ENCODE measurements at places on chromosomes 6 and 20.
A peak's percentile ranks its signal among the peaks of the same experiment; 100 is the strongest.

DNA sequence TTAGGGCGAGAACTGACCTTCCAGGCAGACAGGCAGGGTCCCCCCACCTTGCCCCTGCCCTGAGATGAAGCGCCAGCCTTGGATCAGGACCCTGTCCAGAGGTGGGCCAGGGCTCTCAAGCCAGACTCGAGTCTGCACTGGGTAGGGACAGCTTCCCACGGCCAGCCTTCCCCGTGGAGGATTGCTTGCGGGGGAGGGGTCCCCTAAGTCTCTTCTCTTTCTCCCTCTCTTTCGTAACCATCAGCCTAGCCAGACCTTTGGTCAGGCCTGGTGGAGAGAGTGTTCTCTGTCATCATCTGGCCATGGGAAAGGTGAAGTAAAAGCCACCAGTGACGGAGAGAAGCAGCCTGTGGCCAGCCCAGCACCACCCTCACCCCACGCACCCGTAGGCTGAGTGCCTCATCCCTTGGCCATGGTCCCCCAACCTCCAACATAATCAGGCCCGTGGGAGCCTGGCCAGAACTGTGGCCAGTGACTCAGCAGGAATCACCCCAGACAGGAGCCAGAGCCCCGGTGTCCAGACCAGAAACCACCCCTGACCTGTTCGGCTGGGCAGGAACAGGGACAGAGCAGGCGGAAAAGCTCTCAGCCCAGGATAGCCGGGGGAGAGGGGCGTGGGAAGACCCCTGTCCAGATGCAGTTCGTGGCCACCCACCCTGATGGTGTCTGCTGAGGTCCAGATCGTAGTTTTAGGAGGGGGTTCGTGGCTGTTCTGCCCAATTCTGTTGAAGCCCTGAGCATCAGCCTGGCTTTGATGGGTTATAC, 47.1 kb downstream of the SNAI1 start:
- peak; percentile 70 for DNase-seq

DNA sequence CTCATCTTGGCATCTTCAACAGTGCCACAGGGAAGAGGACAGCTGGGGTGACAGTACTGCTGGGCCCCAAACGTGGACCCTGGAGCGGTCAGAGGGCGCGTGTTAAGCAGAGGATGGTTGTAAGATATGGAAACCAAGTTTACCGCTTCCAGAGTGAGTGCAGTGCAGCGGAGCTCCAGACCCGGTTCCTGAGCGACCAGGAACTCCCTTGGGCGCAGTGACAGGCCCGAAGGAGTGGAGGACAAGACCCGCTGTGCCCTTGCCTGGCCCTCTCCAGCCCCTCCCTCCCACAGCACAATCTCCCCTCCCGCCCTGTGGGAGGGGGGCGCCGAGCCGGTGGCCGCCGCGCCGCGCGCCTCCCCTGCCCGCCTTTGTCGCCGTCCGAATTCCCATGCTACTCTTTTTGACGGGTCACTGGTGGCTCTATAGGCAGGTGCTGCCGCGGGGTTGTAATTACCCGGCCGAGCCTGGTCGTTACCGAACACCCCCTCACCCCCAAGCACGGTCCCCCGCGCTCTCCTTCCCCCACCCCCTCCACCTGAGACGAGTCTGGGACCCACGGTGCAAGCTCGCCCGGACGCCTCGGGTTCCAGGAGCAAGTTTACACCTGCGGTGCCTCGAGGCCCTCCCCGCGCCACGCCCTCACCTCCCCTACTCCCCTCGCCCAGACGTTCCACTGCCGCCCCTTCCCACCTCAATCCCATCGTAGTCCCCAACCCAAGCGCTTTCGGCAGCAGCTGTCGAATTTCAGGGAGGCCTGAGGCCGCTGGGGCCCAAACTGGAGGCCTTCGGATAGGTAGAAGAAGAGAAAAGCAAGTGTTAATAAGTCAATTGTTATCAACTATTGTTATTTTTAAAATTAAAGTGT, 3.9 kb downstream of the NR2E1 start:
- DNase-seq, result peak; percentile 18

DNA sequence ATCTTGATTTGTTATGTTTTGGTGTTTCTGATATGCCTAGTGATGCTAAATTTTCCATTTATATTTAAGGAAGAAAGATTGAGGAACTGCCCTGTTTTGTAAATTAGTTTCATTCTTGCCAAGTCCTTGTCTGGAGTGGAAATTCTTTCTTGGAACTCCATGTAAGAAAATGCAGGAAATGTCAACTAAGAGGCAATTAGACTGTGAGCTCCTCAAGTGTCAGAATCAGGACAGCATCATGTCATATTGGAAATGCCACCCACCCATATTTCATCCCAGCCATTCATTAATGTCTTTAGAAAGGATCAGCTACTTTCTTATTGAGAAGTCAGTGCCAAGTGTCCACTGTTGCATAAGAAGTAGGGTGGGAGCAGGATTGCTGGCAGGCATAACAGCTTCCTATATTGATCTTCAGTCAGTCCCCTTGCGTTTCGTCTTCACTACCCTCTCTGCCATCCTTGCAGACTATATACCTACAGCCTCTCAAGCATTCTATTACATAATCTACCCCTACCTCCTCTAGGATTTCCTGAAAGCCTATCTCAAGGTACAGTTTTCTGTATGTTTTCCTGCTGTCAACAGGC, 42.4 kb downstream of the HAO1 start:
- no peak for DNase-seq

GRCh38 chr6:56244528-56245253, 2.7 kb downstream of the COL21A1 start:
- no peak for DNase-seq

- no peak for DNase-seq
These were observed 20.1 kb upstream of the BCAS1 start for GRCh38 chr20:54090230-54091119.

DNA sequence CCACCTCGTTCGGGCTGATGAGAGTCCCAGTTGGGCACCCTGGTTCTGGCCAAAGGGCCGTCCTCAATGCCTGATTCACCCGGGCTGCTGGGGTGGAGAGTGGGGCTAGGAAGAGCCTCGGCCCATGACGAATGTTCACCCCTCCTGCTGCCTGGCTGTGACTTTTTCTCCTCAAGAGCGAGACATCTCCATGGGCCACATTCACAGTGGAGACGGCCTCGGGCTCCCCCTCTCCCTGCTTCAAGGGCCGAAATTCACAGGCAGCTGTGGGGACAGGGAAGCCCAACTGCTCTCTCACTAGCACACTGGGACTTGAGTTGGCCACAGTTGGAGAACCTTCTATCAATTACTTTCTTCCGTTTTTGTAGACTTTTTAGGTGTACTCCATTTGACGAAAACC, 138.0 kb downstream of the SYNDIG1 start:
- no peak for DNase-seq

GRCh38 chr6:63573076-63573898, 1.0 kb downstream of the LOC128125822 start:
- DNase-seq, result peak; percentile 92
